ENCODE measurements at places on chromosomes 13 and 19.
A peak's percentile ranks its signal among the peaks of the same experiment; 100 is the strongest.

GRCh38 chr19:17052439-17052838, 22.8 kb downstream of the HAUS8 start:
- DNase-seq = no peak

DNA sequence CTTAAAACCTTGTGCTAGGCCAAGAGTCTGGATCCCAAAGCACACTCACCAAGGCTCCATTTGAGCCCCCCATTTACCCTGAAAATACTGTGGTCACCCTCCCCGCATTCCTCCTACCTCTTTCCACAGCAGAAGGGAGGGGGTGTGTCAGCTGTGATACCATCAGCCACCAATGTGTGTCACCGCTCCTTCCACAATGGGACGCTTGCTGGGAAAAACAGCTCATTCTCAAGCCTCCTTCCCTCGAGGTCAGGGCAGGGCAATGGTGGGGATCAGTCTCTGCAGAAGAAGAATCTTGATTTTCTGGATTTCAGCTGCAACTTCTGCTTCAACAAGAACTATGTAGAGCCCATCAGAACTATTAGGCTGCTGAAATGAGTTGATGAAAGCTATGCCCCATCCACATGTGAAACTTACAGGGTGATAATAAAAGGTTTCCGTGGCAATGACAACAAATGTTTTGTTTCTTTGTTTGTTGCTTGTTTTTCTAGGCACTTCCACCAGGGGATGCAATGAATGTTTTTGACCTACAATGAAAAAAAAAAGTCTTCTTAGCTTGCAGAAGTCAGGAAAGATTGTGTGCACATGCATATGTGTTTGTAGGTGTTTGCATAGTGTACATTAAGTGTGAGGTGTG, 26.4 kb upstream of the ZNF507 start:
- peak; percentile 72 for DNase-seq

DNA sequence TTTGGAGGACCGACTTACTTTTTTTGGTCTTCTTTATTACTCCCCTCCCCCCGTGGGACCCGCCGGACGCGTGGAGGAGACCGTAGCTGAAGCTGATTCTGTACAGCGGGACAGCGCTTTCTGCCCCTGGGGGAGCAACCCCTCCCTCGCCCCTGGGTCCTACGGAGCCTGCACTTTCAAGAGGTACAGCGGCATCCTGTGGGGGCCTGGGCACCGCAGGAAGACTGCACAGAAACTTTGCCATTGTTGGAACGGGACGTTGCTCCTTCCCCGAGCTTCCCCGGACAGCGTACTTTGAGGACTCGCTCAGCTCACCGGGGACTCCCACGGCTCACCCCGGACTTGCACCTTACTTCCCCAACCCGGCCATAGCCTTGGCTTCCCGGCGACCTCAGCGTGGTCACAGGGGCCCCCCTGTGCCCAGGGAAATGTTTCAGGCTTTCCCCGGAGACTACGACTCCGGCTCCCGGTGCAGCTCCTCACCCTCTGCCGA, 409 bp downstream of the FOSB start:
- peak; percentile 66 for DNase-seq

DNA sequence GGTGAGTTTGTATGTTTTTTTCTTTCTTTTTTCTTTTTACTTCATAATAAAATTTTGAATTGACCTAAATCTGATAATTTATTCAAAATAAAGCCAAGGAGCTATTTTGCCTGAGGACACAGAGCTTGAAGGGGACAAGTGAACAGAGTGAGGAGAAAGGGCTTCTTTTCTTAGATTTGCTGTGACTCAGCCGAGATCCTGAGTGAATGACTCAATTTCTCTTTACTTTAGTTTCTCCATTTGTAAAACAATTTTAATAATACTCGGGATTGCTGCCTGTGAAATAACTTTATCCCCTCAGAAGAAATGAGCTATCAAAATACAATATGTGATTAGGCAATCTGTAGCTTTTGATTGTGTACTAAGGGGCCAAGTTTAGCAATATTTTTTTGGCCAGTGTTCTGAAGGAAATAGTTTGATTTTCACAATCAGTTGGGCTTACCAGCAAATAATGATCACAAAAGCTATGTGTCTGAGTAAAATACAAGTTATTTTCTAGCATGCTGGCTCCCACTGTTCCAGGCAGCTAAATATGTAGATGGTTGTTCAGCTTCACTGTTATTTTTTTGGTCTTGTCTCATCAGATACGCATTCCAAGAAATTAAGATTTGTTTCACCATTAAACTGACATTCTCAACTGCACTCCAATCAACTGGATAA, 437.5 kb downstream of the FGF9 start:
- DNase-seq = no peak

DNA sequence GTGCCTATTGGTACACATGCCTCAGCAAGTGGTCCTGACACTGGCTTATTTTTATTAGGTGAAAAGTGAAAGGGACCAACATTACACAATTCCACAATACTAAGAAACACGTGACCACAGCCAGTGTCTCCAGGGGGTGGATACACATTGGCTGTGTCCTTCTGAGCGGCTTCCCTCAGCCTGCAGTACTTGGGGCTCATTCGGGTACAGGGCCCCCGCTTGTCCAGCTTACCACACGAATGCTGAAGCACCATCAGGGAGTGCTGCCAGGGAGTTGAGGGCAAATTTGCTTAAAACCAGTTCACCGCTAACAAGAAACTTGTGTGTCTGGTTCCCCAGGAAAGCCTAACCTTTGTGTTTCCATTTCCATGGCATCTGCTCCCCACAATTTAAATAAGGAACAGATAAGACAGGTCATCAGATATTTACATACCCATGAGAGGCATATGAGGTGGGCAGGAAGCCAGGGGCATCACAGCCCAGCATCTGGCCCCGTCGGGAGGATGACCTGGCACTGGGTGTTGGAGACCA, 23.3 kb downstream of the PBX4 start:
- DNase-seq = no peak

DNA sequence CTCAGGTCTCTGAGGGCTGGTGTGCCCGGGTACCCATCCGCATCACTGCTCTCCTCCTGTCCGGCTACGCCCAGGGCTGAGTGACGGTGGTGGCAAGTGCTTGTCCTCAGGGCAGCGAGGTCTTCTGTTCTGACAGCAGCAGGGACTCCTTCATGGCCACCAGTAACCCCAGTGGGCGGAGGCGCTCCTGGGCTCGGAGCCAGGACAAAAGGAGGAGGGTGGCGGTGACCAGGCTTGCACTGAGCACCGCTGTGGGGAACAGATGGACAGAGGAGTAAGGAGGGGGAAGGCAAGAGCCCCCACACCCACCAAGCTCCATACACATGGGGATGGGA, 5.8 kb downstream of the CD320 start:
- DNase-seq = no peak

- DNase-seq = peak; percentile 56
Measured at GRCh38 chr19:294341-294945, 3.2 kb upstream of the PLPP2 start.

- DNase-seq = no peak
Measured at GRCh38 chr13:97892717-97893116, 60.8 kb upstream of the IPO5 start.

GRCh38 chr13:62525652-62526051, 1110.0 kb upstream of the PCDH20 start:
- no peak for DNase-seq

- no peak for DNase-seq
Measured at GRCh38 chr19:18262917-18263316, 11.3 kb downstream of the IQCN start.

GRCh38 chr19:494171-495080, 1.9 kb upstream of the MADCAM1 start:
- no peak for DNase-seq

DNA sequence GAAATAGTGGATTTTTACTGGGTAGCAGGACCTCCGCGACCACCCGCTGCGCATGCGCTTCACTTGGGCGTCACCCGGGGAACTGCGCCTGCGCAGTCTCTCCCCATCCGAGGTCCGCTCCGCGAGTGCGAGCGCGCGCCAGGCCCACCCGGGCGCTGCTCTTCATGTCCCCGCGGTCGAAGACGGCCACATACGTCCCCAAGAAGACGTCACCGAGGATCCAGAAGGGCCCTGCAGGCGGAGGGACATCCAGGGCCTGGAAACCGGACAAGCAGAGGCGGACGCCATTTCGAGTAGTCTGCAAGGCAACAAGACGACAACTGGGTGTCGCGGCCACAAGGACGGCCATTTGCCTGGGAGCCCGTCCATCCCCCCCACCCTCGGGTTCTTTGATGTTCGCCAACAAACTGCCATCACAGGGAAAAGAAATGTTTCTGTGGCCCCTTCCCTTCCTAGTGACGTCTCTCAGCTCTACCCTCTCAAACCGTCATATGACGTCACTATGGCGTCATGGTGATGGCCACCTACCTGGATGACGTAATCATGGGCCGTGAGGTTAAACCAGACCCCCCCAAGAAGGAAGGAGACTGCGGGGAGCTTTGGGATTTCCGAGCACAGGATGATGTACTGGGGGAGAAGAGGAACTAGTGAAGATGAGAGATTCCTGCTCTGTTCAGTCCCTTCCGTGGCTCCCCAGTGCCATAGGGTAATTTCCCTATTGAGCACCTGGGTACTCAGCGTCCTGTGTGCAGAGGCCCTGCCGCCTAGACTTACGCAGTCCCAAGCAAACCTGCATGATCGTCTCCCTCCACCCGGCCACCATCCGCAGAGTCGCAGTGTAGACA, 6.7 kb downstream of the NAPSA start:
- DNase-seq = no peak

DNA sequence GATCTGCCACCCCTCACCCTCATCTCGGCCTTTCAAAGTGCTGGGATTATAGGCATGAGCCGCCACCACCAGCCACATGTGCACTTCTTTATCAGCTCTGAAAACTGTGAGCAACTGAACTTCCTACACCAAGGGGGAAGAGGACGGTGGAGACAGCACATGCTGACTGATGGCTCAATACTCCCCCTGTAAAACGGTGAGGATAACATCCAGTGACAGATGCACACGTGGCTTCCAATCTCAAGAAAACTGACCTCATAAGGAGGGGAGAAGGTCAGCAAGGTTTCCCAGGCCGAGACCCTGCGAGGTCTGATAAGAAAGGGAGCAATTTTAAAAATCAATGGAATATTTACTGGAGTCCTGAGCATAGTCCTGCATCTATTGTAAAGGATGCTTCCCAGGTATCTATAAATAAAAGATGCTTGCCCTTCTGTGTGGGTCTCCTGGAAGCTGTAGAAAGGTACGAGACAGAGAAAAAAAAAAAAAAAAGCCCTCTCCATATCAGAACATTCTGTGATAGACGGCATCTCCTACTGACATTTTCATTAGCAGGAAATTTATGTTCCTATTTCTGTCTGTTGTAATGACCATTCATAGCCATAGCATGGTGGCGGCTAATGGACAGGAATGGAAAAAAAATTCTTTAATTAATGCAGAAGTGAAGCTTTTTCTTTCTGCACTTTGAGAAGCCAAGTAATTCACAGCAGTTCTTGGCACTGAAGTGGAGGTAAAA, 385.1 kb downstream of the ZNF536 start:
- peak; percentile 28 for DNase-seq

DNA sequence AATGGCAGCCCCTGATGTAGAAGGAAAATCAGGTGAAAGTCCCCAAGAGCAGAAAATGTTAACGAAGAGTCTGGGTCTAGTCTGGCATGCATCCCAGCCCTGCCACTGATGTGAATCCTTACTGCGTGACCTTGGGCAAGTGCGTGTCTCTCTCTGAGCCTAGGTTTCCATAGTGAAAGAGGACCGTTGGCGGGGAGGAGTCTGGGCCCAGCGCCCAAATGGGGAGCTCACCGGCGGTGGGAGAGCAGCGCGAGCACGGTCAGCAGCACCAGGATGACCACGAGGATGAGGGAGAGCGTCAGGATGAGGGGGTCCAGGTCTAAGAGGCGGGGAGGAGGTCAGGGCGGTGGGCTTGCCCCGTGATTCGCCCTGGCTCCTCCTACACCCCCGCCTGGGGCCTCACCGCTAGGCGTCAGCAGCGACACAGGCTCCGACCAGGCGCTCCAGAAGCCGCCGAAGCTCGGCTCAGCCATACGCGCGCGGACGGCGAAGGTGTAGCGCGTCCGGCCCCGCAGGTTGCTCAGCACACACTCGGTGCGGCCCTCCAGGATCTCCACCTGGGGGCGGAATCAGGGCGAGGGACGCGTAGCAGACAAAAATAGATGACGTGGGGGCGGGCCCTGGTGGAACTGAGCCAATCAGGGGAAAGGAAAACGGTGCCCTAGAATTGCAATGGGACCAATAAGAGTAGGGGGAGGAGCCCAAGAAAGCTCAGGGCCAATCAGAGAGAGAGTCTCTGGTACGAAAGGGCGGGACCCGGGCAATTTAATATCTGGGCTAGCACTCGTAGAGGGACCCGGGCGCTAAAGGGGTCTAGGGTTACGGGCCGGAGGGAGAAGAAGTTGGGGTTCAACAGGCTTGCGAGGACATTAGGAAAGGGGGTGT, 3.2 kb downstream of the EPOR start:
- DNase-seq = peak; percentile 96

DNA sequence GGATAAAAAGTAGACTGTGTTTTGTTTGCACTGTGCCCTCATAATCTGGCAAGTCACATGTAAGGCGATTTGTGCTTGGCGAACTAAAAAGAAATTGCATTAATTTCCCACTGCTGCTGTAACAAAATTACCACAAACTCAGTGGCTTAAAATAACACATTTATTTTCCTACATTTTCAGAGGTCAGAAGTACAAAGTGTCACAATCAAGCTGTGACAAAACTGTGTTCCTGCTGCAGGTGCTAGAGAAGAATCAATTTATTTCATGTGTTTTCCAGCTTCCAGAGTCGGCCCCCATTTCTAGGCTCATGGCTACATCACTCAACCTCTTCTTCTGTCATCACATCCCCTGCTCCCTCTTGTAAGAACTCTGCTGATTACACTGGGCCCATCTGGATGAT, 158.6 kb upstream of the UFM1 start:
- no peak for DNase-seq

DNA sequence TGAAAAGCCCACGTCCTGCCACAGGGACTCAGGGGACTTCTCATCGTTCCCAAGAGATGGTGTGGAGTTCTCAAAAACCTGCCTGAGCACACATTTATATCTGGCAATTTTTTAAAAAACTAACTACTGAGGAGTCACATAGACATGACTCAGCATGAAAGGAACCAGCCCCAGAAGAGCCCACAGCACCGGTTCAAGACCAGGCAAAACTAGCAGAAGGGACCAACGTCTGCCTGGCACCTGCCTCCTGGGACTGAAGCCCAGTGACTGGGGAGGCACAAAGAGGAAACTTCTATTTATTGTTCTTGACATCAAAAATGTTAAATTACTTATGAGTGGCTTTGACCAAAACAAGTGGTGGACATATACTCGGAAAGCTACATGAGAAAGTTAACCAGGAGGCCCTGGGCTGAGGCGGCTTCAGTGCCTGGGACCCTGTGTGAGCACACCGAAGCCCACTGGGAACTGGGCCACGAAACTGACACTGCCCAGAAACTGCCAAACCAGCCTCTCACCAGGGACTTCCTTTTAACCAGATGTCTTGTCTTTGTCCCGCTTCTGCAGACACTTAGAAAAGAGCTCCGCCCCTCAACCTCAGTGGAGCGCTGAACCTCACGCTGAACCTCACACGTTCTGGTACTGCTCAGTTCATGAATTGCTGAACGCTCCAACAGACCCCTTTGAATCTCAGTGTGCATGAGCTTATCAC, 25.7 kb downstream of the C13orf46 start:
- DNase-seq = no peak
